ENCODE measurements at places on chromosomes 5 and 9. TPM values are rescaled to one million over a fixed set of nuclear protein-coding genes. Genes with fewer than 3 reads are reported as not detected.
A peak's percentile ranks its signal among the peaks of the same experiment; 100 is the strongest.

The TRIM7 gene
- 30.2 TPM for total RNA-seq

- no peak for DNase-seq
Observed at GRCh38 chr5:3656803-3657202, 61.2 kb downstream of the IRX1 start.

- no peak for DNase-seq
Observed at GRCh38 chr5:59592101-59592500, 301.4 kb downstream of the PDE4D start.

The DPYSL3 gene
- total RNA-seq: 17.2 TPM

DNA sequence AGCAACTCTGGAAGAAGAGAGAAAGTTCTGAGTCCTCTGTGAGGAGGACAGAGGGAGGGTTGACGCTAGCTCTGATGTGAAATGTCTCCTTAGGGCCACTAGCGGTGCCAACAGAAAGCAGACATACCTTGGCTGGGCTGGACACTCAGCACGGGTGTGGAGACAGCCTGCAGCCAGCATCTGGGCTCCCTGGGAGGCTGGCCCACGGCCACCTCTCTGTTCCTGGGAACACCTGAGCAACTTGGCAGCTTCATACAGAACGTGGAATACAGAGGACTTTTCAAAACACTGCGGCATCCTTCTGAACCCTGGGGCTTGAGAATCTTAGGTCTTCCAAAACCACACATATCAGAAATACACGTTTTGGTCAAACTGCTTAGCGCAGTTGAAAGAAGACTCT, 269.1 kb downstream of the FSTL4 start:
- no peak for DNase-seq

The PTCH1 gene
- total RNA-seq: 15.2 TPM

DNA sequence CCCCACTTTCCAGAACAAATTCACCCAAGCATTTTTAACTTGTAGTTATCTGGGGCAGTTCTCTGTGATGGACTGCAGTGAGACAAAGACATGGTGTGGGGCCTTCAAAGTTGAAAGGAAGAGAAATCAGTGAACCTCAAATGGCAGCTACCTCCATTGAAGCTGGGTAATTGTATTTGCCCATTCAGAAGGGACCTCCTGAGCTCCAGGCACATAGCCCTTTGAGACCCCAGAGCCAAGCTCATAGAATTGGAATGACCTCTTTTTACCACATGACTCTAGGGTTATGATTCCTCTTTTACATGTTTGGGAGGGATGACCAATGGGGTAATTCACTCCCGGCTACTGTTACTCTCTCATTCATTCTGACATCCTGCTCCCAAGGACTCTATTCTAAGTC, 368.4 kb upstream of the ITGA1 start:
- no peak for DNase-seq

GRCh38 chr9:71769175-71770161, 1.2 kb upstream of the CEMIP2 start:
- peak; percentile 75 for DNase-seq

The GMCL2 gene
- not detected for total RNA-seq

The TMEM215 gene
- total RNA-seq: not detected

- DNase-seq: no peak
Observed at GRCh38 chr5:40841068-40841805, at the start of gene CARD6. Gene CARD6, plus strand, starts transcription at chr5:40841367. Its CDS starts 16 bp downstream, at chr5:40841383.

DNA sequence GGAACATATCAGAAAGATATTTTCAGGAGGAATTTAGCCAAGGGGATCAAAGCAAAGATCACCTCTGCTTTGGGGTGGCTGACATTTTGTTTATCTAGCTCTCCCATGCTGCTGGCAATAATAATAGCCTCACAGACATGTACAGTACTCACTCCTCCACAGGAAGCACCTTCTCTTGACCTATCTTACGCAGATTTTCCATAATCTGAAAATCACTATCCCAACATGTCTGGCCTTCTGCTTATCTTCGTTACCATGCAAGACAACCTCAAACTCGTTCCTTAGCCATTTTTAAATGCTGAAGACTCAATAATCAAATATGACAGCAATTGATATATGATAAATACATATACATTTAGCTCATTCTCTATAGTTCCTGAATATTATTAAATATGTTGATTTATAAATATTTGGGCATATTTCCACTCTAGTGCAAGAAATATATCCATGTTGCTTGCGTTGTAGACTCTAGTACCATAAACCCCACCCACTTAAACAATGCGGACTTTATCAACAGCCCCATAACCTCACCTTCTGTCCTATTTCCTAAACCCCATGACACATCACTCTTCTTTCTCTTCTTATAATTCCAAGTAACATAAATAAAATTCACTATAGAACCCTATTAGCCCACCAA, 18.0 kb downstream of the ZNF608 start:
- DNase-seq: no peak

DNA sequence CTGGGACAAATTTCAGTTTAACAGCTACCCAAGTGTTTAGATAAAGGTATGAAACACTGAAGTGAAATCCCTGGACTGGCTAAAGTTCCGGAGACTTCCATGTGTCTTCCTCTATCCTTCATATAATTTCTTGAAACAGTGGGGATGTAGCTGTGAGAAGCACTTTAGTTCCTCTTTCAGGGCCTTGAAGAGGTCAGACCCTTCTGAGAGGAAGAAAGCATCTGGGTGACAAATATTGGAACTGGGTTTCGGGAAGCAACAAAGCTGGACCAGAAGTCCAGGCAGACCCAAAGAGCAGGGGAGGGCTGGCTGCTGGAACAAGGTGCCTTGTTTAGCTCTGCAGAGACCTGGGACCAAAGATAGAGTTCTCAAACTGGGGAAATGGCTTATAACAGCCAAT, 75.4 kb upstream of the ZFAND5 start:
- no peak for DNase-seq

GRCh38 chr5:33162057-33162456, 278.7 kb upstream of the TARS1 start:
- no peak for DNase-seq

- no peak for DNase-seq
Observed at GRCh38 chr5:116359592-116359991, 215.0 kb downstream of the SEMA6A start.

All from HCT116 (cell line).